ENCODE measurements at places on chromosomes 2 and 18. TPM values are rescaled to one million over a fixed set of nuclear protein-coding genes. Genes with fewer than 3 reads are reported as not detected.

Gene OSR1
- polyA plus RNA-seq = 21.5 TPM

Gene MOB4
- polyA plus RNA-seq = 17.6 TPM

DNA sequence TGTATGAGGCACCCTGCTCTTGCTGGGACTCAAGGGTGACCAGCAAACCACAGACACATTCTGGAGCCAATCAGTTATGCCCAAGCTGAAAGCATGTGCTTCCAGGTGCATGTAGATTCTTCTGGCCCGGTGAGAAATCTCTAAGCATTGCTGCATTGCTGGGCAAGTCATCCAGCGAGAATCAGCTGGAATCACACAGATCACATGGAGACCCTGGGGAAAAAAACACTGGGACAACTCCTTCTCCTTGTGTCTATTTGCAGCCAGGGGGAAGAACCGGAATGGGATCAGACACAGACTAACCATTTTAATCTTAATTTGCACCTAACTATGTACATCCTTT, 119.7 kb upstream of the KLF7 start:
- no peak for DNase-seq

Gene DUSP2
- polyA plus RNA-seq = 5.7 TPM

GRCh38 chr2:32678825-32679224, 51.0 kb downstream of the TTC27 start:
- no peak for DNase-seq

- no peak for DNase-seq
These were observed 17.4 kb downstream of the IRS1 start for GRCh38 chr2:226782092-226782713.

Gene GALNT5
- polyA plus RNA-seq = 0.45 TPM

All from testis (tissue), 5 donors.